ENCODE measurements at places on chromosomes 1 and 21.

DNA sequence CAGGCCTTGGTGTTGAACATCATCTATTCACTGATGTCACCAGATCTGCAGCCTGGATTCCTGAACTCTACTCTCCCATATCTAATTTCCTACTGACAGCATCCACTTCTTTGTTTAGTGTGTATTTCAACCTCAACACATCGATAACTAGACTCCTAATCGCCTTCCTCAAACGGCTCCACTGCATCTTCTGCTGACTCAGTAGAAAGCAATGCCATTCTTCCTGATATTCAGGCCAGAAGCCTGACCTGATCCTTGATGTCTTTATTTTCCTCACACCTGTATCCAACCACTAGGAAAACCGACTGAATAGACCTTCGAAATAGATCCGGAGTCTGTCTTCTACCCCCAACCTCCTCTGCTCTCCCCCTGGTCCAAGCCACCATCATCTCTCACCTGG, 466.9 kb downstream of the PCP4 start:
- no peak for ATAC-seq

GRCh38 chr1:100730130-100730529, 10.6 kb downstream of the VCAM1 start:
- no peak for ATAC-seq

GRCh38 chr21:32022146-32022545, 149.3 kb downstream of the HUNK start:
- ATAC-seq: no peak

- no peak for ATAC-seq
These were observed 45.3 kb downstream of the SLC66A1 start for GRCh38 chr1:19357299-19357986.

DNA sequence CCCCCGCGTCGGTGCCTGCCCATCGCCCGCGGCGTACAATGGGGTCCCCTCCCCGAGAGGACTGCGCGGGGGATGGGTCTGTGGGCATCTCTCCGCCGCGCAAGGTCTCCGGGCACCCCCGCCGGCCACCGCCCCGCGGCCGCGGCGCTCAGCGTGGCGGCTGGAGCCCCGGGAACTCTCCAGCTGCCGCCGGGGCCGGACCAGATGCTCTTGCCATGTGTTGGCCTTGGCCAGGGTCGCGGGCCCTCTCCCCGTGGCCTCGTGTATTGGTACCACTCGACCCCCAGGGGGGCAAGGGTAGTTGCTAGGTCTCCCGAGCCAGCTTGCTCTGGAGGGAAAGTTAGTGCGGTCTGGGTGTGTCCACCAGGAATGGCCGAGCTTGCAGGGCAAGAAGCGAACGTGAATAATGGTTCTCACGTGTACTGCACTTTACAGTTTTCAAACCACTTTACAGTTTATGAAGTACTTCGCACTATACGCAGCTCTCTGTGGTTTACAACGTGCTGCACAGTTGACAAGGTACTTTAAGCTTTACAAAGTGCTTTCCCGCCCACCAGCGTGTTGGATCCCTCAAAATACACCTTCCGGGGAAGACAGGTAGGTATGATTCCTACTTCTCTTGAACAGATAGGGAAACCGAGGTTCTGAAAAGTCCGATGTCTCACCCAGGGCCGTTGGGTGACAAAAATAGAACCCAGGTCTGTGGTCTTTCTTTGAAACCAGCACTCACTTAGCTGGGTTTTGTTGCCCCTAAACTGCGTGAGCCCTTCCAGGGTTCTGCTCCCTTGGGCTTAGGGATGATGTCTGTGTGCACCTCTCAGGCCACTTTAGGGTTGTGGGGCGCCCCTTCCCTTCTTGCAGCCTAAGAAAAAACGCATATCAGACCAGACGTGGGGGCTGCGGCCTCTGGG, 1.2 kb downstream of the EPHB2 start:
- peak; percentile 60 for ATAC-seq

- ATAC-seq: no peak
These were observed 403 bp upstream of the C1orf122 start for GRCh38 chr1:37807220-37807554.

GRCh38 chr1:175494011-175494554, 249.3 kb downstream of the TNR start:
- ATAC-seq: no peak

- no peak for ATAC-seq
These were observed 10.9 kb downstream of the PEAR1 start for GRCh38 chr1:156904187-156904959.

- no peak for ATAC-seq
These were observed 51.1 kb upstream of the LDLRAP1 start for GRCh38 chr1:25492323-25492722.

- ATAC-seq: no peak
These were observed 42.3 kb upstream of the FASLG start for GRCh38 chr1:172616636-172617035.

DNA sequence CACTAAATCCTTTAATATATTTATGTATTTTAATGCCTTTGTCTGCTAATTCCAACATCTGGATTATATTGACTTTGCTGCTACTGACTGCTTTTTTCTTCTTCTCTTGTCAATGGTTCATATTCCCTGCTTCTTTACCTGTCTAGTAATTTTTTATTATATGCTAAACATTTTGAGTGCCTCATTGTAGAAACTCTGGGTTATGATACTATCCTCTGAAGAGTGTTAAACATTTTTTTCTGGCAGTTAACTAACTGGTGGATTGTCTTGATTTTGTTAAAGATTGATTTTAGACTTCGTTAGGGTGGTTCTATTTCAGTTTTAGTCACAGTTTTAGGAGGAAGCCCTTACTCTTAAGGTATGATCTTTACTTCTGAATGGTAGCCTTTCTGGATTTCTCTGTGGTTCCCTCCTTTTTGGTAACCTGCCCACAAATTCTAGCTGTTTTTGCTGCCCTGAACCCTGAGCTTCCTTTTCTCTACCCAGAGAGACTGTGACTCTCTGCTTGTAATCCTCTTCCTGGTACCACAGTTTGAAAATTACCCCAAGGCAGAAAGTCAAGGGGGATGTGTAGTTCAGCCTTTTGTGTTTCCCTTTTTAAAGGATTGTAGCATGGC, 81.9 kb downstream of the DHRS3 start:
- ATAC-seq: peak; percentile 69

DNA sequence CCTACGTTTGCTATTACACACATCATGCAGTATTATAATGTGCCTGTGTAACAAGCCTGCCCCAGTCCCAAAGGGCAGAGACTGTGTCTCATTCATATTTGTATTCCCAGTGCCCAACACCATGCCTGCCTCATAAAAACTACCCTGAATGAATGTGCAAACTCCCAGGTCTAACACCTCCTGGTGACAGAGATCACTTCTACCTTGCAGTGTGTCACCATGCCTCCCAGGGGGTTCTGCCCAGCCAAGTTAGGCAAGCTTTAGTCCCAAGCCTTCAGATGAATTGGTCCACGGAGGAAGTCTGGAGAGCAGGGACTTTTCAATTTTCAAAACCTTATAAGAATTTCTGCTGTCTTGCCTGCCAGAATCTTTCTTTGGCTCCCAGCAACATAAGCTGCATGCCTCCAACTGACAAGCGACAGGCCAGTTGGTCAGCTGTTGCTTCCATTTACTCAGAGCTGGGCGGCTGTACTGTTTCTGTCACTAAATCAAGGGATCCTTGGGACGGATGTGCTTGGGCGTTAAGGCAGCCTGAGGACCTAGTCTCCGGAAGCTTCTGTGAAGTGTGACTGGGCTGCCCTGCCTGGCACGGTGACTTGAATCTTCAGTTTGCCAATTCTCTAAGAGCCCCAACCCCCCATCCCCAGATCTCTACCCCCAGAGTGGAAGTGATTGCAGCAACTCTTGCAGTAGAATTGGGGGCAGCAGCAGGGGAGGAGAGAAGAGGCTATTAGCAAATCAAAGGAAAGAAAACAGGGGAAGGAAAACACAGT, 1.2 kb downstream of the RXRG start:
- ATAC-seq: no peak

GRCh38 chr1:72011721-72012120, 270.6 kb downstream of the NEGR1 start:
- no peak for ATAC-seq

- ATAC-seq: no peak
These were observed 18.8 kb downstream of the AVPR1B start for GRCh38 chr1:206098242-206098919.

GRCh38 chr1:234925440-234926263, 203.0 kb downstream of the TOMM20 start:
- peak; percentile 64 for ATAC-seq

DNA sequence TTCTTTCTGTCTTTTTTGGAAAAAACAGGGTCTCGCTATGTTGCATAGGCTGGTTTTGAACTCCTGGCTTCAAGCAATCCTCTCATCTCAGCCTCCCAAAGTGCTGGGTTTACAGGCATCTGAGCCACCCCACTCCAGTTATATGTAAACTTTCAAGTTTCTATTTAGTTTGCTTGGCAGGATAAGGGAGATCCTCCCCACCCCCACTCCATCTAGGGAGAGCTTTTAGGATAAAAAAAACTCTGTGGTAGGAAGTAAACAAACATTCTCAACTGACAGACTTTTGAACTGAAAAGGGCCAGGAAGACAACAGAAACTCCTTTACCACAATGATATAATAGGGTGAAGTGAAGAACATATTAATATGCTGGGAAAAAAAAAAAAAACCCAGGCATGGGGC, 41.0 kb upstream of the ZNF326 start:
- ATAC-seq: no peak

DNA sequence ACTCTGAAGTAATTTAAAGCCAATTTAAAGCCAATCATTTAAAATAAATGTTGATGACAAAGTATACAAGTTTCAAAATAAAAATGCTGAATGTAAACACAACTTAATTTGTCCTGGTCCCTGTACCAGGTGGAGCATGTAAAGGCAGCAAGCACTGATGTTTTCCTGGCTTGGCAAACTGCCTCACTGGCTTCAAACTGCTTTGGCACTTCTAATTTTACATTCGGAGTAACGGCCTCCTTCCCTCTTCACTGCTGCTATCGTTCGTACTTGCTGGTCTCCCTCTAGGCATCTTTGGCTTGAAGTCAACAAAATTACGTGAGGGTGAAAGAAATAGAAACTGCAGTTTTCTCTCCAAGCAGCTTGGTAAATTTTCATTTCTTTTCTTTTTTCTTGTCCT, 287.9 kb downstream of the LTN1 start:
- ATAC-seq: no peak

DNA sequence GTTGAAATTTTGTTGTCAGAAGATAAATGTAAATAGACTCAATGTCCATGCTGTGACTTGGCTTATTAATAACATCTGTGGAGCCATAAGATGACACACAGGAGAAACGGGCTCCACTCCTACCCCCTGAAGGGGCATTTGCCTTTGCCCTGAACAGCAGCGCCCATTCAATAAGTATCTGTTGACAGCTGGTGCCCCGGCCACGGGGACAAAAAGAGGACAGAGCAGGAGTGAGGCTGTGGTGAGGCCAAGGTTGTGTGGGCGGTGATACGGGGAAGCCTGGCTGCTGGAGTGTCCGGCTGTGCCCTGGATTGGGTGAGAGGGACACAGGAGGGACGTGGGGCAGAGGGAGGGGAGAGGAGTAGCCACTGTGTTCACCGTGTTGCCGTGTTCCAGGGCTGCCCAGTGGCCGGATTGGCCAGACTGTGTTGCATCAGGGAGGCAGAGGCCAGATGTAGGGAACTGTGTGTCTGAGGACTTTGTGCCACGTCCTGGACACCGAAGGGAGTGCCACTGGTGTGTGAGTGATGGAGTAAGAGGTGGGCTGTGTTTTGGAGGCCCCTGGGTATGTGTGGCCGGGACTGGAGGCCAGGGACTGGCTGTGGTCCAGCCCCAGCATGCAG, 15.1 kb downstream of the PRMT2 start:
- no peak for ATAC-seq

DNA sequence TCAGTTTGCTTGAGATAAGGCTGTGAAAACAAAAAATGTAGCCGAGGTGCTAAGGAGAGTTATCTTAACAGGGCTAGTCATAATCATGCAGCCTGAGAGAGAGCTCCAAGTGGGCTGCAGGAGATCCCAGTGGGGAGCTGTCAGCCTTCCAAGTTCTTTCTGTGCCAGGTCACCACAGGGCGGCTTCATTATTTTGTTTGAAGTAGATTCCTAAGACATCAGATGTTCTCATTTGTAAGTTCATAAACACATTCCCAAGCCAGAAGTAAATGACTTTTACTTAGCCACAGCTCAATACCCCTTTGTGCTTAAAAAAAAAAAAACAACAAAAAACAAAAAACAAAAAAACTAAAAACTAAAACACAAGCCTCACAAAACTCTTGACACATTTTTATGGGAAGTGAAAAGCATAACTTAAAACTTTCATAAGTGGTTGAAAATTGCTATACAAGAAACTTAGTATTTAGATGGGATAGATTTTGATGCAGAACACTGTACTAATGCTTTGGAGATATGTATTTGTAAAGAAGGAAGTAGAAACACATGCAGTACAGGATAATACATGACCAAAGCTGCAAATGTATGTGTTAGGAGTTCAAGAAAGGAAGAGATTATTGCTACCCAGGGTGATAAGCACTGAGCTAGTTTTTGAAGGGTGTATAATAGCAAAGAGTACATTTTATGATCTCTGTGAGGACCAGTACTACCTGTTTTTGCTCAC, 8.6 kb downstream of the CDC14A start:
- no peak for ATAC-seq

GRCh38 chr21:41369105-41369919, 7.5 kb downstream of the MX2 start:
- peak; percentile 82 for ATAC-seq

GRCh38 chr1:87830432-87830978, 501.8 kb downstream of the LMO4 start:
- ATAC-seq: no peak

DNA sequence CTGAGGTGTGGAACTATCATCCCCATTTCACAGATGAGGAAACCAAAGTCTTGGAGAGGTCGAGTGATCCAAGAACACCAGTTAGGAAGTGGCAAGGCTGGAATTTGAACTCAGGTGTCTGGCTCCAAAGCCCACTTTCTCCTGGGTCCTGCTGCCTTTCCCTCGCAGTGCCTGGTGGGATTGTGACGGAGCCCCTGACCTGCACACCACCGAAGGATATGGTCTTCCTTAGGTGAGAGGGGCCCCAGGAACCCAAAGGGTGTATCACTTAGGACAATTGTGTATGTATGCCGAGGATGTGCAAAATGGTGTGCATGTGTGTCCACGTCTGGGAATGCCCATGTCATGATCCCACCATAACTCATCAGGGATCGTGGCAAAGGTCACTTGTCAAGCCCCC, 392.7 kb downstream of the MATN1 start:
- ATAC-seq: no peak

DNA sequence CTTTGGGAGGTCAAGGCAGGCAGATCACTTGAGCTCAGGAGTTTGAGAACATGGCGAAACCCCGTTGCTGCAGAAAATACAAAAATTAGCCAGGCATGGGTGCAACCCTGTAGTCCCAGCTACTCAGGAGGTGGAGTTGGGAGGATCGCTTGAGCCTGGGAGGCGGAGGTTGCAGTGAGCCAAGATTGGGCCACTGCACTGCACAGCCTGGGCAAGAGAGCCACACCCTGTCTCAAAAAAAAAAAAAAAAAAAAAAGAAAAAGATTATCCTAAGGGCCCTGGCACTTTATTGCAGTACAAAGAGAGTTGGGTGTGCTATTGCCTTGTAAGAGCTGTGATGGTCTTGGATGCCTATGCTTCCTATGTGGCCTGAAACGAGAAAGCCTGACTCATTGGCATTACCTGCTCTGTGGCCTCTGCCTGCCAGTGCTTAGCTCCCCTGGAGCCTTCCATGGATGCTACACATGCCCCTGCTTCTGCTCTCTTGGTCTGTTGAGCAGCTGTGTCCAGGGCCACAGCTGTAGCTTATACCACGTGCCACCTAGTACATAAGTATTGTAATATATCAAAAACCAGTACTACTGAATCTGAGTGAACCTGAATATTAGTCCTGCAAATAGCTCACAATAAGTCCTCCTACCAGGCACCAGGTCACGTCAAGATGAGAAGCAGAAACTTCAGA, 45.8 kb downstream of the DNAJC6 start:
- no peak for ATAC-seq

Measured in activated T-helper 17 cell treated with anti-CD3 and anti-CD28 coated beads, Interleukin-2, amount 50 U/mL, for 72 hours (primary cell).